Pons (tissue), 1 donor: ENCODE measurements at places on chromosomes 1 and 21.

DNA sequence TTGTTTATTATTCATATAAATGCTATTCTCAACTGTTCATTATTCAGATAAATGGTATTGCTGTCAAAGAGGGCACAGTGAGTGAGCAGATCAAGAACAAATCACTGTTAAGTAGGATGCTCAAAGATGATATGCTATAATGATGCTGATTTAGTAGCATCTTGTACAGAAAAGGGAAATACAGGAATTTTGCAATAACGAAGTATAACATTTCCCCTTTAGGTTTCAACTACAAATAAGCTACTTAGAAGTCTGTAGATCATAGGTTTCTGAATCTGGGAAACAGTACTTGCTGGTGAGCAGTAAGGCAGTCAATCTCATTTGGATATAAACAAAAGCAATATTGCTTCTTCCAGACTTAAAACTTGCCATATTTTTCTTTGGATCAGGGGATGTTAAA, 27.3 kb upstream of the RCOR3 start:
- no peak for DNase-seq

DNA sequence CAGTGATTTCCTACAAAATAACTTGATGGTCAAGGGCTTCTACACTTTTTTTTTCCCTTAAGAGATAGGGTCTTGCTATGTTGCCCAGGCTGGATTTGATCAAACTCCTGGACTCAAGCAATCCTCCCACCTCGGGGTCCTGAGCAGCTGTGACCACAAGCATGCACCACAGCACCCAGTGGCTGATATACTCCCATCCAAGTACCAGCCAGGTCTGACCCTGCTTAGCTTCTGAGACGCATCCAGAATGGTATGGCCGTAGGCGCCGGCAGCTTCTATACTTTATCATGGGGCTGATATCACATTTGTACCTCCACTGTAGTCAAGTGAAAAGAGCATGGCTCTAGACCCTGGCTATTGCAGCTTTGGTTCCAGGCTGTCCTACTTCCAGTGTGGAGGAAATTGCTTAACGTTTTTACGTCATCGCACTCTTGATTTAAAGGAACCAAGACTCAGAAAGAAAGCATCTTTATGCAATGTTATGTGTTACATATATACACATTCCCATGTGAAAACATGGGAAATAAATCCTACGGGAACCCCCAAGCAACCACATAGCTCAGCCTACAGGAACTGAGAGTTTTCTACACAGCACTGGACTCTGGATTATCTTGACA, 39.5 kb downstream of the PDPN start:
- peak; percentile 56 for DNase-seq

DNA sequence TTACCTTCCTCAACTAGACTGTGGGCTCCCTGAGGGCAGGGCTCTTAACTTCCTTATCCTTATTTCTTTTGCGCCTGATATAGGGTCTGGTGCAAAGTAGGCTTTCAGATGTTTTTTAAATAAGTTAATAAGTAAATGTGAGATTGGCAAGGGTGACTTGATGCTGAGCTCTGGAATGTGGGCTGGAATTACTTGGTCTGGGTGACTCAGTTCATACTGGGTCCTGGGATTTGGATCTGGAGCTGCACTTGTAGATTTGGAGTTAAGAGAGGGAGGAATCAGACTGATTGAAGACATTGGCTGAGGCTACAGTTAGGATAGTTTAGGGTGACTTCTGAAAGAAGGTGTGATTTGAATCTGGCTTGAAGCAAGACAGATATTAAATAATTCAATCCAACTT, 190.9 kb downstream of the GIPC2 start:
- no peak for DNase-seq

DNA sequence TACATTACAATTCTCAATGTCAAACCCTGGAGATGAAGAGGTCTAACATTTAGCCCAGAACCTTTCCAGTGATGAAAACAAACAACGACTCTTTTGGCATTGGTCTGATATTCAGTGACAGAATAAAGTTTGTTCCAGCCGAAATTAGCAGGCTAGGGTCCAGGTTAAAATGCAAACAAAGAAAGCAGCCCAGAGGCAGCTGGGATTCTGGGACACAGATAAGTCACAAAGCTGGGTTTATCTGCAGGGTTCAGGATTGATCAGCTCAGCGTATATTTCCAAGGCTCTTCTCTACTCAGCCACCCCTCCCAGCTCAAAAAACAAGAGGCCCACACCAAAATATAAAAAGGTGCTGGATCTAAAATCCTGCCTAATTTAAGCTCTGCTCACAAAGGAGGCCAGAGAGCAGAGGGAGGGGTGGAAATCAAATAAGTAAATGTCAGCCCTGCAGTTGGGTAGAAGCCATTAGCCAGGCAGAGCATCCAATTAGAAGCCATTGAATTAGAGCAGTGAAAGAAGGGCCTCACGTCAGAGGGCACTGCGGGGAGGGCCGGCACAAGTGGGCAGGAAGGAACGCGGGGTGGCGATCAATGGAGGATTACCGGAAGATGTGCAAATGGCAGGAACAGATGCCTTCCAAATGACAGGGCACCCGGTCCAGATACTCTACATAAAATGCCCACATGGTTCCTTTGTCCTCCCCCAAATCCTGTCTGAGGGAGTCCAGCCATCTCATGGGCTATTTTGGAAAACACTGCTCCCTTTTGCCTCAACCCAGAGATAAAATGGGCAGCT, 3.2 kb upstream of the KLHDC8A start:
- peak; percentile 44 for DNase-seq
